ENCODE measurements at places on chromosomes 11 and 22. TPM values are rescaled to one million over a fixed set of nuclear protein-coding genes. Genes with fewer than 3 reads are reported as not detected.
A peak's percentile ranks its signal among the peaks of the same experiment; 100 is the strongest.

GRCh38 chr11:119964136-119965025, 173.5 kb downstream of the TRIM29 start:
- no peak for DNase-seq

- DNase-seq: no peak
Measured at GRCh38 chr11:36443661-36444060, 66.4 kb downstream of the TRAF6 start.

DNA sequence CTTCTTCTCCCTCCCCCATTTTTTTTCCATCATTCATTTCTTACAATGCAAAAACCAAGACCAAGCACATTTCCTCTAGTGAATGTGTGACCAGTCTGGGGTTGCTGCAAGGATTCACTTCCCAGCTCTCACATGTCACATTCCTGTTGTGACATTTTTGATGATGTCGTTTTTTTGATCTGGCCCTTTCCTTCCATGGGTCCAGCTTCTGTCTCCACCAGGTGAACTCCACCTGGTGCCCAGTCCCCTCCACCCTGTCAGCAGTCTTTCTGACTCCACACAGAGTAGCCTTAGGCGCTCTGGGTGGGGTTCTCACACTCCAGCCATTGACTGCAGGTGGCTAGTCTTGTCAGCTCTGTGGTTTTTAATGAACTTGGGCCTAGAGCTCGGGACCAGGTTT, 15.6 kb downstream of the PANX1 start:
- no peak for DNase-seq

DDX25 gene
- total RNA-seq: 1.7 TPM

DNA sequence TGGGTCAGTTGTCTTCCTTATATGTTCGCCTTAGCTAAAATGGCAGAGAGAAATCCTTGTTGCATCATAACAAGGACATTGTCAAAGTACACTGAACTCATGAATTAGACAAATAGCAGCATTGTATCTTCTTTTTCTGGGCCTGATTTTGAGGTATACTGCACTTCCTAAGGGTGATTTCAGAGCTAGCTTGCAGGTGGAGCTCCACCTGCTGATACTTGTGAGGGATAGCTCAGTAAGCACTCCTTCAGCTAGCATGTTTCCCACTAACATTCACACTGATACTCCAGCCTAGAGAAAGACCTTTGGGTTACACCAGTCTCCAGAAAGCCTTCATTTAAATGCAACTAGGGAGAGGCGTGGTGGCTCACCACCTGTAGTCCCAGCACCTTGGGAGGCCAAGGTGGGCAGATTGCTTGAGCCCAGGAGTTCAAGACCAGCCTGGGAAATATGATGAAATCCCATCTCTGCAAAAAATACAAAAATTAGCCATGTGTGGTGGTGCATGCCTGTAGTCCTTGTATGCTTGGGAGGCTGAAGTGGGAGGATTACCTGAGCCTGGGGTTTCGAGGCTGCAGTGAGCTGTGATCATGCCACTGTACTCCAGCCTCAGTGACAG, 29.8 kb downstream of the JAM3 start:
- DNase-seq: no peak

- no peak for DNase-seq
Measured at GRCh38 chr22:45831394-45831793, 145.6 kb downstream of the WNT7B start.

DNA sequence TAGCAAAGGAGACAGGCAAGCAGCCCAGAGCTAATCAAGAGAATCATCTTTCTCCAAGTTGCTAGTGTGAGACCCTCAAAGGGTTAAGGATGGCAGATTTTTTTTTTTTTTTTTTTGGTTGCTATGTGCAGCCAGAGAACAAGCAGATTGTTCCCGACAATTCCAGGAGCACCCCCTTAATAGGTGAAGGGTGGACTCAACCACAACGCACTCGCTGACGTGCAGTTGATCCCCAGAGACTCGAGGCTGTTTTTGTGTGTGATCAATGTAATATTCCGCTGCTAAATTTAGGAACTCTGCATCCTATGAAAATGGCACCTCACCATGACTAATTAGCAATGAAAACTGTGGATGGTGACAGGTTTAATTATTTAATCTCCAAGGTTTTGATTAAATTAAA, 789.0 kb downstream of the KCNA4 start:
- no peak for DNase-seq

RFPL3 gene
- not detected for total RNA-seq

DNA sequence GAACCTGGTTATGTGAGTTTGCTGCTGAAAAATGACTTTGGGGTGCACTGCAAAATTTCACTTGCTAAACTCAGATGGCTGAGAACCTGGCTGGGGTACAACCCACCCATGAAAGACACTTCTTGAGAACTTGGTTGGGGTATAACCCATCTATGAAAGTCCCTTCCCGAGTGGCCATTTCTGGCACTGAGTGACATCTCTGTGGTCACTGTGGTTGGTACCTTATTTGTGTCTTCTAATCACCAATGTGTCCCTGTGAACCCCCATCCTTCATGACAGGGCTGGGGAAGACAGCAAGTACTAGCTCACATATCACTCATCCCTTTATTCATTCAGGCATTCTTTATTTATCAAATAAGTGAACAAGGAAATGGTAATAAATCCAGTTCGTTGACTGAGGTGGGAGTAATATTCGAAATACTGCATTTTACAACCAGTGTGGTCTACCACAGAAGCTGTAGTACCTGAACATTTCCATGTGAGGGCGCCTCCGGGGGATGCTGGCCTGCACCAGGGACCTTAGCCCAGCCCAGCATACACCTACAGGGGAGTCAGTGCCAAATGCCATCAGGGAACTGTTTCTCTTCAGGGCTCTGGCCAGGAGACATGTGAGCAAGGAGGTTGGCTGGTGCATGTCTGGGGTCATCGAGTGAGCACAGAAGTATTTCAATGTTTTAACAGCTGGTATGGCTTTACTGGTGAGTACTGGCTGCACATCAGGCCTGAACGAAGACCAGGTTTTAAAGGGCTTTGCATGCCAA, 122.1 kb downstream of the CSNK2A3 start:
- DNase-seq: no peak

- DNase-seq: no peak
Measured at GRCh38 chr11:106072804-106073203, 4.3 kb downstream of the KBTBD3 start.

UPB1 gene
- 1.5 TPM for total RNA-seq

FAT3 gene
- total RNA-seq: 35.1 TPM

DNA sequence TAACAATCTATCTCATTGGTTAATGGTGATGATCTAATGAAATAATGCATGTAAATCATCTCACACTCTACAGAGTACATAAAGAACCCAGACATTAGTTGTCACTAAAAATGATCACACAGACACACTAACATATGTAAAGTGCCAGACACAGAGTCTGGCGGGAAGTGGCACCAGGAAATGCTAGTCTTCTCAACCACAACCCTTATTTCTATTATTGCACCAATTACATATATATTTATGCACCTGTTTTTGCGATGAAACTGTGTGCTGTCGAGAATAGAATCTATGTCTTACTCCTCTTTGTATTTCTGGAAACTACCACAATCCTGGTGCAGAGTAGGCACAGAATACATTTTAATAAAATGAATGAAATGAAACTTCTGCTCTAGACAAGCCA, 25.9 kb upstream of the POU2AF3 start:
- no peak for DNase-seq

- DNase-seq: no peak
Measured at GRCh38 chr11:113675565-113675964, 30.5 kb downstream of the TMPRSS5 start.

GRCh38 chr11:128886406-128887124, 4.6 kb upstream of the KCNJ5 start:
- no peak for DNase-seq

DNA sequence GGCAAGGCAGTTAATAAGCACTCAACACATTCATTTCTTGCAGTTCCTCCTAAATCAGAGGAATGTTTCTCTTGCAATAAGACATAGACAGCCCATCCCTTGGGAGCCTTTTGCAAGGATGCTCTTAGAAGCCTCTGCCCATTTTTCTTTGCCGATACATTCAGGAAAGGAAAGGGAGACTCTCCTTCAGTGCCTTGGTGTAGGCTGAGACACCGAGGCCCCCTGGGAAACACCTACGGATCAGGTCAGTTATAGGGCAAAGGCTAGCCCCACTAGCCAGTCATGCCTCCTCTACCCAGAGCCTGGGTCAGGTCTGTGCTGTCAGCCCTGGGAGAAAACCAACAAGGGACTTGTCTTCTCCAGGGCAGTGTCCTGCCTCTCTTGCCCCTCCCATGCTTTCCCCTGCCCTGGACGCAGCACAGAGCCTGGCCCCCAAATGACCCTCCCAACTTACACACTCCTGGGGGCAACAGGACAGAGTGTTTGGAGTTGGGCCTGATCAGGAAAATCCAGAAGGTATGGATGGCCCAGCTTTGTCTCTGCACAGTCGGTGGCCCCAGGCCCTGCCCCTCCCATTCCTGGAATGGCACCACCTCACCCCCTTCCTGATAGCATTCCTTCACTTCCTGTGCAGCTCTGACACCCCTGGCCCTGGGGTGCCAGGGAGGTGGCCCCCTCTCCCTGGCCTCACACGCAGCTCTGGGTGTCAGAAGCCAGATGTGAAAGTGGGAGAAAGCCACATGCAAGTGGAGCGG, 18.3 kb downstream of the ANKK1 start:
- DNase-seq: no peak

- DNase-seq: no peak
Measured at GRCh38 chr11:79025097-79025496, 415.7 kb downstream of the TENM4 start.

NXPE4 gene
- not detected for total RNA-seq

GRCh38 chr11:46564459-46564858, 29.4 kb downstream of the AMBRA1 start:
- no peak for DNase-seq

- no peak for DNase-seq
Measured at GRCh38 chr11:119421941-119422808, 797 bp downstream of the THY1 start.

DNA sequence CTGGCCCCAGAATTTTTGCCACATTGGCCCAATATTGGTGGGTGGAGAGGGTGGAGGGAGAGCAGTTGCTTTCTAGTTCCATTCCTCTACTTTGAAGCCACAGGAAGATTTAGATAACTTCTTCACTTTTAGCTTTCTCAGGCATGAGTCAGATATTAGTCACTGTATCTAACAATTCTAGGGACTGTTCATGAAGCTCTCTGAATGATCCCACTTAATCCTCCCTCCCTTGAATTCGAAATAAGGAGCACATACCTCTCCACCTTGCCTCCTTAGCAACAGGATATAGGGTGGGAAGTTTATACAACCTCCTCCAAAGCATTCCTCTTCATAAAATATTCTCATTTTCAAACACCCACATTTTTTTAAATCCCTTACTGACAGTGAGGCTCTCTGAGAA, 13.5 kb downstream of the FSHB start:
- no peak for DNase-seq

DNA sequence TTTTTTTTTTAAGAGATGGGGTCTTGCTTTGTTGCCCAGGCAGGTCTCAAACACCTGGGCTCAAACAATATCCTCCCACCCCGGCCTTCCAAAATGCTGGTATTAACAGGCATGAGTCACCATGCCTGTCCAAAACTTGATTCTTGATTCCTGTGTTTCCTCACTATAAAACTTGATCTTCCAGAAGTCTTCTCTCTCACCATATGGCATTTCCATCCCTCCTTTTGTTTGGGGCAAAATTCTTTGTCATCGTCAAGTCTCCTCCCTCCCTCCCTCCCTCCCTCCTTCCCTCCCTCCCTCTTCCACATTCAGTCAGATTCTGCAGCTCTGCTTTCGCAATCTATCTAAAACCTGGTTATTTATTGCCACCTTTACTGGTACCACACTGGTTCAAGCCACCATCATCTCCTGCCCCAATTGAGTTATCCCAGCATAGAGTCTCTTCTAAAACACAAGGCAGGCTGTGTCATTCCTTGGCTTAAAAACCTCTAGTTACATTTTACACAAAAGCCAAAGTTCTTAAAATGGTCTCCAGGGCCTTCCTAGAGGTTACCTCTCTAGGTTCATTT, 65.0 kb upstream of the HORMAD2 start:
- no peak for DNase-seq

DNA sequence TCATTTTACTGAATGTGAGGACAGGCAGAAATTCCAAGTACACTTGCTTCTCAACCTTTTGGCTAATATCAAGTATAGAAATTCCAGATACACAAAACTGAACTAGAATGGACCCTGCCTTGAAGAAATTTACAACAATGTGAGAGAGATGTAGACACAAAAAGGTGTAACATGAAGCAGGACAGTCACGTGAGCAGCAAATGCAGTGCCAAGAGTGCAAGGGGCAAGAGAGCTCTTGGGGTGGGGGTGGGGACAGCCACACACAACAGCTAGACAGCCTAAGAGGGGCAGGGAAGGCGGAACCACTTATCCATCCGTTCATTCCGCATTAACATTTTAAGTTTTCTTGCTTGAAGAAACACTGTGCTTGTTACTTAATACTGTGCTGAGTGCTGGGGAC, 28.9 kb downstream of the PLEKHA7 start:
- DNase-seq: no peak

GRCh38 chr22:29464581-29464980, 15.4 kb upstream of the NEFH start:
- no peak for DNase-seq

DNA sequence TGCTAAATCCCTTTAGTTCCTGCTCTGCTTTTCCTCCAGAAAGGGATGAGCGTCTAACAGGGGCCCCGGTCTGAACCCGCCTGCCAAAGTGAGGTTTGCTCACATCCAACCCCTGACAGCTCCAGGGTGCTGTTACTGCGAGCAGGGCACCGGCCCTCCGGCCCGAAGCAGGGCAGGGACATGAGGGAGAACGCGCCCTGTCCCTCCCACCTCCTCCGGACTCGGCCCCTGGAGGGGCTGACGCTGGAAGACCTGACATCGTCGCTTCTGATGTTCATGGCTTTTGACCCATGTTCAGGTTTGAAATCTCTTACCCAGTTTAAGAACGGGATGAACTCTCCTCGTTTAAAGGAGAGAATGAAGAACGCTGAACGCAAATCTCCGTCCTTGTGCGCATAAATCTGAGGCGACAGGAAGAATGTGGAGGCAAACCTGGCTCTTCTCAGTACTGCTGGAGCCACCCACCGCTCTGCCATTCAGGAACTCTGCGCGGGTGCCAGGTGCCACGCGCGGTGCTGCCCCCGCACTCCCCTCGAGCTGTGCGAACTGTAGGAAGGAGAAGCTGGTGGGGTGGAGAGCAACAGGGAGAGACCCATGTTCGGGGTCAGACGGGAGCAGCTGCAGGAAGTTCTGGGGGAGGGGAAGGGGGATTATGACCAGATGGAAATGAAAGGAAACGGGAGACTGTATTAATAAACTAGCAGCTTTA, 826 bp upstream of the EEF1G start:
- DNase-seq: peak; percentile 37

DNA sequence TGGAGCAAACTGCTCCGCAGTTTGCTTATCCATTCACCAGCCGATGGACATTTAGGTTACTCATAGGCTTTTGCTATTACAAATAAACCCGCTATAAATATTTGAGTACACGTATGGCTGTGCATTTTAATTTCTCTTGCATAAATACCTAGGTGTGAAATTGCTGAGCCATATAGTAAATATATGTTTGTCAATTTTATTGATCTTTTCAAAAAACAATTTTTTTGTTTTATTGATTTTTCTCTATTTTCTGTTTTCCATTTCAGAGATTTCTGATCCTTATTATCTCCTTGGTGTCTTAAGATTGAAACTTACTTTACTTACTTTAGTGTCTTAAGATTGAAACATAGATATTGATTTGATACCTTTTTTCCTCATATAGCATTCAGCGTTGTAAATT, 4.5 kb downstream of the ZNF74 start:
- no peak for DNase-seq

Data from mesothelial cell of epicardium (in vitro differentiated cells).